ENCODE measurements at places on chromosomes 11 and 22.
A peak's percentile ranks its signal among the peaks of the same experiment; 100 is the strongest.

DNA sequence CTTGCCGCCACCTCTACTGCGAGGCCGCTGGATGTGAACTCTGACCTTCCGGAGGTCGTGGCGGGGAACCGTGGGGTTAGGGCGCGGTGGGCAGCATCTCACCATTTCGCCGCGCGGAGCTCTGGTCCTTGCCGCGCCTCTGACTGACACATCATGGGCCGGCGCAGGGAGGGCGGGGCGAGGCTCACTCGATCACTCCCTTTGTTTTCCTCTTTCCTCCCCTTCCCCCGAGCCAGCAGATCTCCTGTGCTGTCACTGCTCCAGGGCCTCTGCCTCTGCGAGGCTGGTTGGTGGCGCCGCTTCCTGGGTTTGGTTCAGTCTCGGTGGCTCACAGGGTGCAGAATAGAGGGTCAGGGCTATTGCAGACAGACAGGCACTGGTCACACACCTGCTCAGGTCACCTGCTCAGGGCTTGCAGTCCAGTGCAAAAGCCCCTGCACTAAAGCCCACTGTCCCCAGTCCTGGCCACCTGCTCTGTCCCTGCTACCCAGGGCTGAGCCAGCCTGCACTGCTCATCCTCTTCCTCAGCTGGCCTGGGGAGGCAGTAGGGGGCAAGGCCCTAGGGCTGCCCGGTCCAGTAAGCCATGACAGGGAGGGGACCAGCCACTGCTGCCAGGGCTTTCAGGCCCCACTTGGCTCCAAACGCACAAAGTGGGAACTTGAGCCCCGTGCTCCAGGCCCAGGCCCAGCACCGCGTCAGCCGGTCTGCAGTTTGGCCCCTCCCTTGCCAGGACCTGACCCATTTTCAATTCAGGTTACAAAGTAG lies 36.2 kb downstream of the PISD start:
- DNase-seq: no peak

- no peak for DNase-seq
Observed at GRCh38 chr22:43205748-43206508, 19.0 kb upstream of the TTLL12 start.

DNA sequence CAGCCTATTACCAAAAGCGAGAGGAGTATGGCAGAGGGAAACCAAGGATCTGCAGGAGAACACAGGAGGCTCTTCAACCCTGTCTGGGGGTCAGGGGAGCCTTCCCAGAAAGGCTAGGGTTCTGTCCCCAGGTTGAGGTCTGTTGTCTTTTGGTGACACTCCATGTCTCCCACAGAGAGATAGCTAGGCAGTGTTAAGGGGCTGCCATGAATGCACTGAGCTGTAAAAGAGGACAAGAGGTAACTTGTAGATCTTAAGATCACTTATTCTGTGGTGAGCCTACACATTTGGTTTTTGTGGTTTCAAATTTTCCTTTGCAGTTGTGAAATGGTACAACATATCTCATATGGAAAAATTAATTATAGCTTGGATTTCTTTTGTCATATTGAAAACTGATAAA lies 6.0 kb upstream of the ACER3 start:
- no peak for DNase-seq

- DNase-seq: peak; percentile 73
Observed at GRCh38 chr11:18452927-18453326, 2.7 kb upstream of the LDHAL6A start.

GRCh38 chr11:73493956-73494598 lies 103.8 kb downstream of the FAM168A start:
- DNase-seq: peak; percentile 32

- no peak for DNase-seq
Observed at GRCh38 chr11:134207538-134208239, 16.1 kb downstream of the NCAPD3 start.

DNA sequence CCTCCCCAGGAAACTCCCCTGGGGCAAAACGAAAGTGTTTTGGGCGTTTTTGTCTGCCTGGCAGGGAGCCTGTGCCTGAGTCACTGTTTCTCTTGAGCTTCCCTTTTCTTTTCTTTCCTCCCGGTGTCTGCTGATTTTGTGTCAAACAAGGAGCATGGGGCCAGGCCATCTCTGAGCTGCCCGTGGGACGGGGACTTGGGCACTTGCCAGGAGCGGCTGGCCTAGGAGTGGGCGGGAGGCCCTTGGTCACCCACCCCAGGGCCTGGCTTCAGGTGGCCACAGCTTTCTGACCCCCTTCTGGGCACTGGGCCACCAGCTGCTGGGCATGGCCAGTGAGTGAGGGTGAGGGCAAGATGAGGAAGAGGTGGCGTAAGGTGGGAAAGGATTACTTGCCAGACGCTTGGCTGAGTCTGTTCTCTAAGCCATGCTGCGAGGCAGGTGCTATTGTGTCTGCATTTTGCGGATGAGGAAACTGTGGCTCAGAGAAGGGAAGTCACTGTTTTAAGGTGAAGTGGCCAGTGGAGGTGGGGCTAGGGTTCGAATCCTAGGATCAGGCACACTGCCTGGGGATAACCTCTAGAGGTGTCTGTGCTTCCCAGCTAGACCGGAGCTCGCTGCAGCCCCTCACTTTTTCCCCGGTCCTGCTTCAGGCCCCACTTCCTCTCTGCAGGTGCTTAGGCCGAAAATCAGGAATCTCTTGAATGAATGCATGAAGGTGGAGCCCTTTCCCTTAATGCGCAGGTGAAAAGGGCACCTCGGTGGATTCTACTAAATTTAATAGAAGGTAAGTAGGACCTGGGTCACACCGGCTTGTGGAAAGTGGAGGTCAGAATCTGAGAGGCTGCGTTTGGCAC lies 7.8 kb upstream of the NFAM1 start:
- no peak for DNase-seq

GRCh38 chr11:14308114-14308896 lies 50.7 kb downstream of the RRAS2 start:
- peak; percentile 26 for DNase-seq

- no peak for DNase-seq
Observed at GRCh38 chr22:35677460-35678187, 29.4 kb downstream of the APOL6 start.

- no peak for DNase-seq
Observed at GRCh38 chr22:44914026-44914721, 95.6 kb downstream of the PHF21B start.
